ENCODE measurements at places on chromosomes 1 and 21. TPM values are rescaled to one million over a fixed set of nuclear protein-coding genes. Genes with fewer than 3 reads are reported as not detected.

DNA sequence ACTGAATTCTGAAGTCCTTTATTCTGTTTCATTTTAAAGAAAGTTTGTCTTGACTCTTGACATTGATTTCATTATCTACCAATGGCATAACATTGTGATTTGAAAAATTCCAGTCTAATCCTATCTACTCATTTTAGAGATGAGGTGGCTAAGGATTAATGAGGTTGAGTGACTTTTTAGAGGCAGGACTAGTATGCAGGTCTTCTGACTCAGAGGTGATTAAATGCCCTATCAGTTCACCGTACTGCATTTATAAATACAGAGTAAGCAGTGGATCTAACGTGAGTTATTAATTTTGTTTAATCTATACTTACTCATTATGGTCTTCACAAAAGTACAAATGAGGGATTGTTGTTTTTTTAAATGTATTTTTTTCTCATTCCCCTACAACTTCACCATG is 277.6 kb downstream of the PTBP2 start:
- DNase-seq, result peak; percentile 65

- no peak for DNase-seq
Observed at GRCh38 chr1:8091691-8092090, 65.6 kb upstream of the ERRFI1 start.

DNA sequence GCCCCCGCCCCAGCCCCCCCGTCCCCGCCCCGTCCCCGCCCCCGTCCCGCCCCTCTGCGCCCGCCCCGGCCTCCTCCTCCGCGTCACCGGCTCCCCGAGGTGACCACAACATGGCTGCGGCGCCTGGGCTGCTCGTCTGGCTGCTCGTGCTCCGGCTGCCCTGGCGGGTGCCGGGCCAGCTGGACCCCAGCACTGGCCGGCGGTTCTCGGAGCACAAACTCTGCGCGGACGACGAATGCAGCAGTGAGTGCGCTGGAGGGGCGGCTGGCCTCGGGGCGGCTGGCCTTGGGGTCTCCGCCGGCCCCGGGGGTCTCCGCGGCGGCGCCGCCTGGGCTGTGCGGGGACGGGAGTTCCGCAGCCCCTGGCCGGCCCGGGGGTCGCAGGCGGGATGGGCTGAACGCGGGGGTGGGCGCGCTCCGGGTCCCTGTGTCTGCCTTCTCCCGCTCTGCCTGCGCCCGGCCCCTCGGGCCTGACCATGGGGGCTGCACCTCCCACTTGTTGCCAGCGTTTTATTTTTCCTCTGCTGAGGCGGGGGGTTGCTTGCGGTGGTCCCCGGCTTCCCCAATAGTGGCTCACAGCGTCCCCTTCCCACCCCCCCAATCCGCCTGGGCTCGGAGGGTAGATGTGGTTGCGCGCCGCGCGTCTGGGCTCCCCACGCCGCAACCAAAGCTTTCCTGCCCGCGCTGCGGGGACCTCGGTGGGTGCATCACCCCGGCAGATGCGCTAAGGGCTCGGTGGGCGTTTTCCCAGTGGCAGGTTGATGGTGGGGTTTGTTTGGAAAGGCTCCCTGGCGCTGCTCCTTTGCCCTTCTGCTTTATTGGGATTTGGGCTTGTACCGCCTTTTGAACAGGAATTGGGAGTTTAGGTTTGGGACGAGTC is at the start of gene MIA3:
Gene MIA3 (plus strand): TSS at position 97 of the 879 bp plus-strand sequence. CDS start 14 bp downstream, at position 111.
- DNase-seq, result peak; percentile 10

- DNase-seq, result no peak
Observed at GRCh38 chr1:47645151-47645550, 207.3 kb downstream of the FOXD2 start.

GRCh38 chr21:41247561-41248545 is 68.7 kb upstream of the FAM3B start:
- peak; percentile 76 for DNase-seq

DNA sequence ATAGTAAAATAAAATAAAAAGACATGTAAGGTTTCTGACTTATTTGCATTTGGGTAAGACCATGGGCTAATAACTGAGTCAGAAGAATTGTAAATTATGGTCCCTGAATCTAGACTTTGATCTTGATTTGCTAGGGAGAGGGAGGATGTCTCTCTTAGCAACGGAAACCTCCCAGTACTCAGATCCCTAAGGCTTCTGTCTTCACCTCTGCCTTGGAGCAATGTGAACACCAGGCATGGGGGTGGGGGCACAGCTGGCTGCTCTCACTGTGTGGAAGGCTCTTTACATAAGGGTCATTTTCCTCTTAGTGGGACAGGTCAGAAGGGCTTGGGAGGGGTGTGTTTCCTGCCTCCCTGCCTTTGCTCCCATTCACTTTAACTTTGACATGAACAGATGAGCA is 17.0 kb upstream of the TMEM54 start:
- DNase-seq, result no peak

DNA sequence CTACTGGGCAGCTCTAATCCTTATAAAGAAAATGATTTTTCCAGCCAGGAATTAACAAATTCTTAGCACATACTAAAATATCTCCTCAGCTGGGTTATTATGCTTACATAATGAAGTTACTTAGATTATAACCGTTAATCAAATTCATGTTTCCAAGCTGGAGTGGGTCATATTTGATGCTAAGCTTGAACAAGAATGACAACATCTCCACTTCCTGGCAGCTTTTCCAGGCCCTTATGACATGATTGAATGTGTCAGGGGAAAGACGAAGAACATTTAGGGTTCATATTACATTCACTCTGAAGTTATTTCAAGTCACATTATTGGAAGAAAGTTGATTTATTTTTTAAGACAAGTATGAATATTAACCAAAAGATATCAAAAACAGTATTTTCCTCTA is 333.7 kb downstream of the PCP4 start:
- DNase-seq, result no peak

DNA sequence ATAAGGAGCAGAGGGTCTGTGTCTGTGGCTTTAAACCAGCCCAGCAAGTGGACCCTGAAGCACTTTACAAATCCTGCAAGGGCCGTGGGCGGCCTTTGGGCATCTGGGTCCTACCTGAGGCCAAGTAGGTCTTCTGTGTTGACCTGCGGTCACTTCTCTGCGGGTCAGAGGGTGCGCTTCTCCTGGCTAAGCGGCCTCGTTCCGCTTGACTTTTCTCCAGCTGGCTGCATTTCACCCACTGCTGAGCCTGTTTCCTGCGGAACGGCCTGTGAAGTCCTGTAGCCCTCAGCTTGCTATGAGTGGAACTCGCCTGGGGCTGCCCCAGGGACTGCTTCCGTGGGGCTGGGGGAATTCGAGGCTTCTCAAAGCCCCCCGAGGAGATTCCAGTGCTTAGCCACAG is 43.3 kb downstream of the SLC37A1 start:
- DNase-seq, result no peak

GRCh38 chr1:12424087-12424529 is 193.9 kb downstream of the DHRS3 start:
- peak; percentile 80 for DNase-seq

- DNase-seq, result no peak
Observed at GRCh38 chr1:199954699-199955098, 72.8 kb upstream of the NR5A2 start.

DNA sequence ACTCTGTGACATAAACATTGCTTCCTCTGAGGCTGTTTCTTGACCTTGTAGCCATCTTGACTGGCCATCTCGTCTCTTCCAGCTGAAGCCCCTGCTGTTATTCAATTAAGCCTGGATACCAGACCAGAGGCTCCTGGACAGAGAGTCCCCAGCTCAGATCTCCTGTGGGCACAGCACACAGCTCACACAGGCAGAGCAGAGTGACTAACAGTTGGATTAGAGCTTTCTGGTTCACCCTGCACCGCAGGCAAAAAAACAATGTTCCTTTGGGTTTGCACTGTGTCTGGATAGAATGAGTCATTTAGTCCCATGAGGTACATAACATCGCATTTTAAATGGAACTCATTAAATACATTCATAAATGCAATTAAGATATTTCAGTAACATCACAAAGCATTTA is 33.4 kb upstream of the USH2A start:
- DNase-seq, result peak; percentile 87

- no peak for DNase-seq
Observed at GRCh38 chr1:22852144-22852655, 120.5 kb downstream of the LACTBL1 start.

GRCh38 chr21:15841856-15842564 is 112.2 kb downstream of the USP25 start:
- peak; percentile 75 for DNase-seq

- DNase-seq, result peak; percentile 66
Observed at GRCh38 chr1:153527023-153527682, 8.6 kb downstream of the S100A6 start.

DNA sequence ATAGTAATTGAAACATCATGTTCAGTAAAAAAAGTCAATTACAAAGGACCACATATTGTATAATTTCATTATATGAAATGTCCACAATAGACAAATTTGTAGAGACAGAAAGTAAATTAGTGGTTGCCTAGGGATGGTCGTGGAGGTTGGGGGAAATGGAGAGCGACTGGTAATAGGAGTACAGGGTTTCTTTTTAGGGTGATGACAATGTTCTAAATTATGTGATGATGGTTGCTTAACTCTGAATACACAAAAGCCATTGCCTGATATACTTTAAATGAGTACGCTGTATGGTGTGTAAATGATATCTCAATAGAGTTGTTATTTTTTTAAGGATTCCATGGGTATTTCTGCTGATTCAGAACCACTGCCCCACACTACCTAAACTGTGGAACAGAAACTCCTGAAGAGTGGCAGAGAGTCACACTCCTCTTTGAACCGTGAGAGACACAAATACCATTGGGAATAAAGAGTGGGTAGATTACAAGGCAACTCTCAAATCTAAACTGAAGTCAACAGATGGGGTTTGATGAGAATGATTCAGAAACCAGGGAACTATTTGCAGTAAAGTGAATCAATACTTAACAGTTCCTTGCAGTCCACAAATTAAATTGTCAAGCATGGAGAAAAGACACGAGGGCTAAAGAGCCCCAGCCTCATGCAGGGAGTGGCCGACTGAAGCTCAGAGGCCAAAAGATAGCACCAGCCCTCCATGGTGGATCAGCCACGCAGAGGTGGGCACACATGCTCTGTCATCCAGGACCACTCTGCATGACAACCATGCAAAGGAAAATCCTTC is 118.0 kb downstream of the CAPN8 start:
- no peak for DNase-seq

DNA sequence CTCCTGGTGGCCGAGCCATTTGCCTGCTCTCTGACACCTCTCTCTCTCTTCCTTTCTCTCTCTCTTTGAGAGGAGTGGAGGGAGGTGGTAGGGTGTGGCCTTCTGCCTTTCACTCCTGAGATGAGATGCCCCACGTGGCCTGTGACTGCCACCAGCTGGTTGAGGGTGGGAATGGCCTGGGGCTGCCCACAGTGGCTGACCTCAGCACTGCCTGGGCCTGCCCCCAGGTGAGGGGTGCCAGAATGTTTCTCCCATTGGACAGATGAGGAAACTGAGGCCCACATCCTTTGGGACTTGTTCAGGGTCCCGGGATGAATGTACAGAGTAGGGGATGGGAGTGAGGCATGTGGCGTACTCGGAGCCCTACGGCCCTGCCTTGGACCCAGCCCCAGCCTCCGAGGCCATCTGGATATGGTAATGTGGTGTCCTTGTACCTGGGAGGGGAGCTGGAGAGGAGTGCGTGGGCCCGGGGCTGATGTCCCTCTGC is 12.7 kb upstream of the C1orf167 start:
- no peak for DNase-seq

- DNase-seq, result no peak
Observed at GRCh38 chr1:30381266-30381665, 342.1 kb downstream of the MATN1 start.

DNA sequence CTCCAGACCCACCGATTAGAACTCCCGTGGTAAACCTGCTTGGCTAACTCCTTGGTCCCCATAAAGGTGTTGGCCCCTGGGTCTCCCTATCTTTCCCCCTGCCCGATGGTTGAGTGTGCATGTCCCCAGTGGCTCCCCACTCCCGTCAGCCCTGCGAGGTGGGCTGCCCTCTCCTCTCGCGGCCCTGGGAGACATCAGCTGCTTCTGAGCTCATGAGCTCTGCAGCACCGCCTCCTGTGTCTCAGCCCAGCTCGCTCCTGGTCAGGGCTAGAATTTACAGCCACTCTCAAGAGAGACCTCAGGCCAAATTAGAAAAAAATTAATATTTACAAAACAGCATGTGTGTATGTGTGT is 15.9 kb upstream of the ZBTB21 start:
- peak; percentile 44 for DNase-seq

DNA sequence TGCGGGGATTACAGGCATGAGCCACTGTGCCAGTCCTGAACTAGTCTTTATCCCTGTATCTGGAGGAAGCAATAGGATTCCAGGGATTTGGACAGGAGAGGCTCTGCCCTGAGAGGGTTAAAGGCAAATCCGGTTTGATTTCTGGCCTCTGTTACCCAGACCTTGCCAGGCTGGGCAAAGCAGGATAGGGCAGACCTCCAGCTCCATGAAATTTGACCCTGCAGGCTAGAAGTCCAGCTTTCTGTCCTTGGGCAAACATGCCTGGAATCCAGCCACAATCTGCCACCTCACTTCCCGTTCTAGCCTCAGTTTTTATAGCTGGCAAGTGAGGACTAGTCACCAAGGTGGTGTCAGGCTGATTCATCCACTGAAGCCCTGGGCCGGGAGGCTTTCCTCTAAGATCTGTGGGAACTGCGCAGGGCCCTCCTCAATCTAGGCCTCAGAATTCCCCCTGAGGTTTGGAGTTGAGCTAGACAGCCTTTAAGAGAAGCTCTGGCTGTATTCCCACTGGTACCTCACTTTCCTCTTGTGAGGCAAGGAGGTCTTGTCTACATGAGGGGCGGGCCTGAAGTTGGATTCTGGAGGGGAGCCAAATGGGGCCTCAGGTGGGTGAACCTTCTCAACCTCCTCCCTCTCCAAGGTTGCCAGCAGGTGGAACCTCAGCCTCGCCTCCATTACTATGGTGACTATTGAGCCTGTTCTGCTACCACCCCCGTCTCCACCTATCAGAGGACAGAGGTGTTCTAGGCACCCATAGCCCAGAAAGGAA is 7.0 kb upstream of the P3R3URF start:
- peak; percentile 95 for DNase-seq

GRCh38 chr1:207218512-207219362 is 102.7 kb upstream of the CD55 start:
- no peak for DNase-seq

GJB4 gene
- not detected for total RNA-seq

PRELP gene
- total RNA-seq, result not detected

LRRC8C gene
- total RNA-seq, result 12.9 TPM

LHX8 gene
- not detected for total RNA-seq

FMO1 gene
- not detected for total RNA-seq

BMP8A gene
- not detected for total RNA-seq

KCNJ9 gene
- not detected for total RNA-seq

HUNK gene
- 1.1 TPM for total RNA-seq

LAMB3 gene
- 0.72 TPM for total RNA-seq

Measured in IMR-90 (cell line).